ENCODE measurements at places on chromosomes 2 and 18.

DNA sequence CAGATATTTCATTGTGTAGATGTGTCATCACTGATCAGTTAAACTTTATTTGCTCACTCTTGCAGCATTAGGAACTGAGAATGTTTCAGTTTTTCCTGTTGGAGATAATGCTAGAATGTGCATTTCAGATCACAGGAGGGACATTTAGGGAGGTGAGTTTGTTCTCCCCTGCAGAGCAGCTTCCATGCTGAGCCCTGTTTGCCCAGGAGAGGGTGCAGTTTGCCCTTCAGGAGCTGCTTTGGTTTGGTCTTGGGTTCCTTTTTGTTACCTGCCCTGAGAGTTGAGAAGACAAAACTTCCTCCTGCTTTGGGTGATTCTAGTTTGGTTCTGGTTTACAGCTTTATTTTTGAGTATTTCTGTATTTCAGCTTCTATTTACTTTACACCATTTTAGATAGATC is 49.9 kb downstream of the DGKD start:
- peak; percentile 58 for DNase-seq

DNA sequence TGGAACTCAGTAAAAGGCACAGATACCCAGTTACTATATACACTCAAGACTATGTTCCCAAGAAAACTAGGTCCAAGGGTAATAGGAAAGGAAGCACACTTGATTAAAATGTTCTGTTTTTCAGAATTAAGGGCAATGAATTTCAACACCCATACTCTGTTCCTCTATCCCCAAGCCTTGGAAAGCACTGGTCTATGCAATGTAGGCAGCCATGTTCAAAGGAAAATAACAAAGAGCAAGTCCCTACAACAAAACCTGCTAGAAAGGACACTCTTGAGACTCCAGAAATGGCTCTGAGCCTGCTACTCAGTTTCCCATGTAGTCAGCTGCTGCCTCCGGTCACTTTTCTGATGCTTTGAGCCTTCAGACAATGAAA is 6.8 kb downstream of the CYB5A start:
- DNase-seq = no peak

- DNase-seq = no peak
Measured at GRCh38 chr2:43217228-43218154, 8.9 kb downstream of the ZFP36L2 start.

GRCh38 chr2:224831530-224831929 is 115.4 kb upstream of the CCDC195 start:
- no peak for DNase-seq

GRCh38 chr2:163673522-163673921 is 62.3 kb downstream of the FIGN start:
- no peak for DNase-seq

DNA sequence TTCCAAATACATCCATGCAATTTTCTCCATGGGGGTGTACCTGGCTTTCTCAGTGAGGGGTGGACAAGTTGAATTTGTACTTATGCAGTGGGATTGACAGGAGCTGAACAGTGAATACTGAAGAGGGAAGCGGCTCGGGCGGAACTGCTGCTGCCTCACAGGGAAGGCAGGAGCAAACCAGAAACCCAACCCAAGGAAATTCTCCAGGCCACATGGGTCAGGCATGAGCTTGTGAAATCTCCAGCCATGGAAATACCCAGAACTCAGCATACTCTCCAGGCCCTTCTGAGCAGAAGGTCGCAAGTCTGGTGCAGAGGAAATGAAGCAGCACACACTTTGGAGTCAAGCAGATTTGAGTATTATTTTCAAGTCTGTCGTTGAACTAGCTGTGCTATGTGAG is 26.5 kb upstream of the INO80C start:
- no peak for DNase-seq

GRCh38 chr2:12543076-12543977 is 173.4 kb upstream of the TRIB2 start:
- DNase-seq = no peak

DNA sequence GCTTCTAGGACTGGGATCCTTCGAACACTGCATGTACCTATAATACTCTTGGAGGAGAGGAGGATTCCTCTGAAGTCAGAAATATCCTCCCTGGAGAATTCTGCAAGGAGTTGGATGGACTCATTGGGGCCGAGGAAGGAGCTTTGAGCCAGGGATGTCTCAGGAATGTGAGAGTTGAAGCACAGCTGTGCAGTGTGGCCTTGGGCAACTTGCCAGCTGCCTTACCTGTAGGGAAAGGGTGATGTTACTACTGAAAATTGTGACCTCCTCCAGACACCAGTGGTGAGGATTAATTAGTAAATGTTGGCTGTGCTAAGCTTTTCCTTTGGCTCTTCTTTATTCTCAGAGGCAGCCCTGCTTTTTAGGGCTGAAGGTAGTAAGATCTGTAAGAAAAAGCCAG is 41.4 kb downstream of the FMNL2 start:
- DNase-seq = no peak

DNA sequence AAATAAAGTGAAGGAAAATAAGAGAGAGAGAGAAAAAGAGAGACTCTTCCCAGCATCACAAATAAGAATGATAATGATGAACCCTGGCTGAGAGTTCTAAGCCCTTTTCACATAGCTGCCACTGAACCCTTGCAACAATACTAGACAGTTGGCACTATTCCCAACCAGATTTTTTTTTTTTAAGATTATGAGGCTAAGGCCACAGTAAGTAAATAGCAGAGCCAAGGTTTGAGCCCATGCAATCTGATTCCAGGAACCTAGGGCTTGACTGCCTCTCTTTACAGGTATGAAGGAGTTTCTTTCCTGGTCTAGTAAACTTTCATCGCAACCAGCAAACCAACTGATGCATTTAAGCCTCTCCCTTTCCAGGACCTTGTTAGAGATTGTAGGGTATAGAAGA is 424.6 kb downstream of the NCKAP5 start:
- no peak for DNase-seq

Measured in D341Med (cell line).